ENCODE measurements at places on chromosomes 5 and 9.

GRCh38 chr9:119289740-119290433 is 79.3 kb downstream of the BRINP1 start:
- DNase-seq, result no peak

DNA sequence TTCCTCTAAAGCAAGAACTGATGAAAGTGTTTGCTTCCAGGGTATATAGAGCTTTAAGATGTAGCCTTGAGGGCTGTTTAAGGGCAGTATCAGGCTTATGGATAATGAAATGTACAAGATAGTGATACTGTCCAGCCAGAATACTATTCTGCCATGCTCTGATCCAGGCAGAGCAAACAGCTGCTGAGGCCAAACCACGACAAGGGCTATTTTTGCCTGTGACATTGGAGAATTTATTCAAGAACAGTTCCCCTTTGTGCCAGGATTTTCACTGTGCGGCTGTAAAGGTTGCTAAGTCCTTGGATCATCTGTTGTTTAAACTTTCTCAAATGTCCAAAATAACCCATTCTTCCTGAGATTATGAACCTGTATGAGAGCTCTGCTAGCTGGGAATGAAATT is 70.4 kb downstream of the OTP start:
- no peak for DNase-seq

DNA sequence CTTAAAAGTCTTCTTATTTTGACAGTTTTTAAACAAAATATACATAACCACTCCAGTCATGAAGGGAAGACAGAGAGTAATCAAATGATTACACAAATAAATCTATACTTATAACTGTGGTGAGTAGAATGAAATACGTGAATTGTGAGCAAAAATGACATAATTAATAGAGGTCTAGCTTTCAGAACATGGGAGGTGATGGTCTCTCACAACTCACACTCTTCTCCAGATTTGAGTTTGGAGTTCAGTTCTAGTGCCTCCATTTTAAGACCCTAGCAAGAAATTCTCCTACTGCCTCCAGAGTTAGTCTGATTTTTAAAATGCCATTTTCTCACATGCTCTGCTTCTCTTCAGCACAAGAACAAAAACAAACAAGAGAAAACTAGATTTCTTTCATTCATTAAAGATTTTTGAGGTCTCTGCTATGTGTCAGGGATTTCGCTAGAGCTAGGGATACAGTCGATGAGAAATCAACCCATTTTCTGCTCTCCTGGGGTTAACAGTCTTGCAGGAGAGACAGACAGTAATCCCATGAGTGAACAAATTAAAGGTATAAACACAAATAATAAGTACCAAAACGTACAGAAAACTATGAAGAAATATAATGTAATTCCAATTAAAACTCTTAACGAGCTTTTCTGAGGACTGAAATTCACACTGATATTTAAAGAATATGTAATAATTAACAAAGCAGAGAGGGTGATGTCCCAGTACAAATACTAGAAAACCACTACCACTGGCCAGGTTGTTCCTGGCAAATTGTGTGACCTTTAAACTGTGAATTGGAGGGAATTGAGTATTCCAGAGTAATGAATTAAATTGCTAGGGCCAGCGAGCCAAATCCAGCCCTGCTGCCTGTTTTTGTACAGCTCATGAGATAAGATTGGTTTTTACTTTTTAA is 27.1 kb upstream of the HTR4 start:
- no peak for DNase-seq

DNA sequence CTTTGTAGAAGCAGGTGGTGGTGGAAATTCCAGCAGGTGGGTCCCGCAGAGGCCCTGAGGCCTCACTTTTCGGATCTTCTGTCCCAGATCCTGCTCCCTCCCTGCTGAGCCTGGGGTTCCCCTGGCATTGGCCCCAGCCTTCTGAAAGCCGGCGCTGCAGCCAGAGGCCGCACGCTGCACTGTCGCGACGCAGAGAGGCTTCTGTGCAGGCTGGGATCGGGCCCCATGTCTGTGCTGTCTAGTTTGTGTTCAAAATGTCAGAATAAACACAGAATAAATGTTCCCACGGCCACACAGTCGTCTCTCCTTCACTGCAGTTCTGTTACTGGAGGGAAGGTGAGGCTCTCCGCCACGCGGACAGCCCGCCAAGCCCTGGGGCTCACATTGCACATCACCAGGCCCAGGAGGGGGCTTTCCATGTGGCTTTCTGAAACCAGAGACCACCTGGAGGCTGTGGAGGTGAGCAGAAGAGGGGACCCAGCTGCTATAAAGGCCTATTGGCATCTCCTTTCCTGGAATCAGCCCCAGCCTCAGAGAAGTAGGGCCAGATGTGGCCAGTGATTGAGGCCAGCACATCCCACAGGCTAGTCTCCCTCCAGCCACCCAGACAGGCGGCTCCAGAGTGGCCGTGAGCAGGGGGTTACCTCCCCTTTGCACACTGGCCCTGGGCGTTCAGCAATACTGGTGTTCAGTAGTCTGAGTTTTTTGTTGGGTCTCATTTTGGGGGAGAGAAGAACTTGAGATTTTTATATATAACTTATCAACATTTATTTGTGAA is 46.5 kb downstream of the USP20 start:
- no peak for DNase-seq

GRCh38 chr9:122897969-122898368 is 7.2 kb downstream of the RC3H2 start:
- no peak for DNase-seq

GRCh38 chr9:127694890-127695720 is 11.7 kb upstream of the CFAP157 start:
- no peak for DNase-seq

- peak; percentile 16 for DNase-seq
These were observed 539.6 kb downstream of the CCDC171 start for GRCh38 chr9:16092142-16093091.

GRCh38 chr5:155633338-155633957 is 619.9 kb downstream of the KIF4B start:
- DNase-seq, result no peak

DNA sequence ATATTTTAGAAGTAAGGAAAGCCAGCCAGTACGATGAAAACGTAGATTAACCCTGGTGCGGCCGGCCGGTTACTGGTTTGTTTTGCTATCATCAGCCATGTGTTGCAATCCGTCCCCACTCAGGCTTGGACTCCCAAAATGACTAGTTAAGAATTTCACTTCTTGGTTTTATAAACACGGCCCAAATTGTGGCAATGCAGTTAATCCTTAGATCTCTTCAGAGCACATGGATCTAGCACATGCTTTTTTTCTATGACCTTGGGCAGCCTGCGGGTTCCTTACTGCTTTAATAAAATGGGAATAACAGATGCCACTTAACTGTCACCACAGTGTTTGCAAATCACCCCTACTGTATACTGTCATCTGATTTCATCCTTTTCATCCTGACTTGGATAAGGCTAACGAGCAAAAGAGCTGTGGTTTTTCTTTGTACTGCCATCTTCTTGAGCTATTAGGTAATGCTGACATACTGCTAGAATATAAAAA is 1.5 kb downstream of the NDFIP1 start:
- no peak for DNase-seq

- no peak for DNase-seq
These were observed 20.7 kb upstream of the ROPN1L start for GRCh38 chr5:10420932-10421331.

Data from psoas muscle (tissue), 8 donors.